ENCODE measurements at places on chromosomes 2 and 18. TPM values are rescaled to one million over a fixed set of nuclear protein-coding genes. Genes with fewer than 3 reads are reported as not detected.

GRCh38 chr2:99490623-99491461, 1.0 kb upstream of the REV1 start:
- peak overlapping the region; percentile 94 for H3K27ac ChIP-seq
- H3K4me3 ChIP-seq = peak overlapping the region; percentile 92
- no peak for DNase-seq

GRCh38 chr2:113000436-113000835, 4.8 kb upstream of the IL36A start:
- H3K27ac ChIP-seq = no peak overlapping the region
- peaks cover 30% of the 10 kb centered on the region for H3K36me3 ChIP-seq
- no peak for DNase-seq

DNA sequence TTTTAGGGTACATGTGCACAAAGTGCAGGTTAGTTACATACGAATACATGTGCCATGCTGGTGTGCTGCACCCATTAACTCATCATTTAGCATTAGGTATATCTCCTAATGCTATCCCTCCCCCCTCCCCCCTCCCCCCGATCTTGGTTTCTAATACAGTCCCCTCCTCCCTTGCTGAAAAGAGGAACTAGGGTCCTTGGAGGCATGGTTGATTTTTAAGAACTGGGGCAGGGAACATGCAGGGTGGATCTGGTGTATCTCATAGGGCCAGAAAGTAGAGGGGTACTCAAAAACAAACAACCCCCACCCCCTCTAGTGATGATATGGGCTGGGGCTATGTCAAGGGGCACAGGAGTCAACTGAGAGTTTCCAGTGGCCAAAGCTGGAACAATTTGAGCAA, 153.4 kb downstream of the UBR3 start:
- no peak overlapping the region for H3K4me3 ChIP-seq
- no peak for DNase-seq
- no peaks in the 10 kb centered on the region for H3K4me1 ChIP-seq
- no peaks in the 10 kb centered on the region for H3K27me3 ChIP-seq

- no peak overlapping the region for H3K4me3 ChIP-seq
- no peaks in the 10 kb centered on the region for H3K4me1 ChIP-seq
- H3K27ac ChIP-seq = no peak overlapping the region
- H3K36me3 ChIP-seq = no peaks in the 10 kb centered on the region
- no peaks in the 10 kb centered on the region for H3K27me3 ChIP-seq
- DNase-seq = no peak
Measured at GRCh38 chr2:138060301-138060635, 96.0 kb downstream of the HNMT start.

DNA sequence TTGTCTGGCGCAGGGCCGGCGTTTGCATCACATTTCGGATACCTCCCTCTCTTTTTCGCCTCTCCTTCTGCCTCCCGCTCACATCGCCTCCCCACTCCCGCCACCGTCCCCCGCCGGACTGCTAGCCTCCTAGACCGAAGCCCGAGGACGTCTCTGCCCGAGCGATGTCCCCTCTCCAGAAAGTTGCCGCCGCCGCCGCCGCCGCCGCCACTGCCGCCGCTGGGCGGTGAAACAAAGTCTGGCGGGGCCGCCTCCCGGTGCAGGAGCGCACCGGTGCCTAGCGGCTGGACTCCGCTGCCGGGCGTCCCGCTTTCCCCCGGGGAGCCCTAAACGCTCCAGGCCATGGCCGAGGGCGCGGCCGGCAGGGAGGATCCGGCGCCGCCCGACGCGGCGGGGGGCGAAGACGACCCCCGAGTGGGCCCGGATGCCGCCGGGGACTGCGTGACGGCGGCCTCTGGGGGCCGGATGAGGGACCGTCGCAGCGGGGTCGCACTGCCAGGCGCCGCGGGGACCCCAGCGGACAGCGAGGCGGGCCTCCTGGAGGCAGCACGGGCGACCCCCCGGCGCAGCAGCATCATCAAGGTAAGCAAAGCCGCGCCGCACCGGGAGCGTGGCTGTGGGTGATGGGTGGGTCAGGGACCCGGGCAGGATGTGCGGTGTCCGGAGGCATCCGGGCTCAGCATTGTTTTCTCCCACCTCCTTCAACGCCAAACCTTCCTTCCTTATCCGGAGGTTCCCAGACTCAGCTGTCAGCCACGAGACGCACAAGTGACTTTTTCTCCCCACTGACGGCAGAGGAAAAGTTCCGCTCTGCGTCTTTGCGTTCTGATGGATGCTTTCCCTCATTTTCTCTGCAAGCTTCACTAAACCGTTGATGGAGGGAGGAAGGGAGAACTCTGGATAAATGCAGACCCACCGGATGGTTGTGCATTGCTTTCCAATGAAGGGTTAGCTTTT, 643 bp downstream of the PLCL1 start:
- peaks cover 15% of the 10 kb centered on the region for H3K27me3 ChIP-seq
- H3K27ac ChIP-seq = peak overlapping the region; percentile 78
- H3K36me3 ChIP-seq = no peaks in the 10 kb centered on the region
- peak overlapping the region; percentile 83 for H3K4me3 ChIP-seq
- peak; percentile 39 for DNase-seq

DNA sequence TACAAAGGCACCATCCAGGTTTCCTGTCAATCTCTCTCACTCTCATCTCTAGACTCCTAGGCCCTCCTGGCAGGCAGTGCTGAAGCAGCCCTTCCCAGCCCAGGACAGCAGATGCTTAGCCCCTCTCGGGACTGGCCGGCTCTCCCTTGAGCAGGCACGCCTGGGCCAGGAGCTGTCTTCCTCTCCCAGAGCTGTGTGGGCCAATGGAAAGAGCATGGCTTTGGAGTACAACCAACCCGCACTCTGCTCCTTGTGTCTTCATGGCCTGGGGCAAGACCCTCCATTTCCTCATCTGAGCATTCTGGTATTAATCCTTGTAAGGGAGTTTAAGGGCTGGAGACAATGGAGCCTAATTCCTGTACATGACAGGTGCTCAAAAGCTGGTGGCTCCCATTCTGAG, 97.2 kb downstream of the CAPN13 start:
- H3K36me3 ChIP-seq = no peaks in the 10 kb centered on the region
- no peak overlapping the region for H3K27ac ChIP-seq
- no peak overlapping the region for H3K4me3 ChIP-seq
- no peaks in the 10 kb centered on the region for H3K27me3 ChIP-seq
- peaks cover 6% of the 10 kb centered on the region for H3K4me1 ChIP-seq

Gene TBC1D8
- 0.65 TPM for total RNA-seq

Gene TFCP2L1
- 0.02 TPM for total RNA-seq

Gene NR4A2
- total RNA-seq = 1.7 TPM

Gene GKN2
- total RNA-seq = not detected

Gene HOXD13
- not detected for total RNA-seq

Gene PLEK
- total RNA-seq = 0.60 TPM

Data from activated CD4-positive, alpha-beta T cell treated with anti-CD3 and anti-CD28 coated beads, Interleukin-2, amount 10 ng/mL, durations not matched to agents 7 days and 5 days (primary cell).